NCI-H1105 treated with DMSO at 0.1 percent for 48 hours (cell line): ENCODE measurements at places on chromosomes 16 and 17.

DNA sequence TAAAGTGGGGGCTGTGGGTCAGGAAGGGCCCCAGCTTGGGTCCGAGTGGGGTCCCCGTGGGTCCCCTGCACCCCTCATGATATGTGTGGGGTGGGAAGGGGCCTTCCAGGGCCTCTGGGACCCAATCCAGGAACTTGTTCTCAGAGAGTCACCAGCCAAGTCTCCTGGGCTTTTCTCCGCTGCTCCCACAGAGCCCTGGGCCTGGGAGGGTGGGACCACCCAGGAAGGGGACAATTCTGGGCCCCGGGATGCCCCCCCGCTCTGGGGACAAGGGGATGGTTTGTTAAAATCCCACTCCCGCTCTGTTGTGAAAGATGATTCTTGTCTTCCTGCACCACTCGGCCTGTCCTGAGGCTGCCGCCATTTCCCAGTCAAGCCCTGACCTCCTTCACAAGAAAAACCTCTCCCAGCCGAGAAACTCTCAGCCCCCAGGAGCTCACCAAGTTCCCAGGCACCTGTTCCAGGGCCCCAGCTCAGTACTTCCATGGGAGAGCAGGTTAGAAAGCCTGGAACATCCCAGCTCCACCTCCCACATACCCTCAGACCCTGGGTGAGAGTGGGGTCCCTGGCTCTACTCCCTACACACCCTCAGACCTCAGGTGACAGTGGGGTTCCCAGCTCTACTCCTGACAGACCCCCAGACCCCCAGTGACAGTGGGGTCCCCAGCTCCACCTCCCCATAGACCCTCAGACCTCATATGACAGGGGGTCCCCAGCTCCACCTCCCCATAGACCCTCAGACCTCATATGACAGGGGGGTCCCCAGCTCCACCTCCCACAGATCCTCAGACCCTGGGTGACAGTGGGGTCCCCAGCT lies 75.1 kb downstream of the METRNL start:
- DNase-seq = no peak

- peak; percentile 96 for DNase-seq
These were observed 492.2 kb downstream of the KCNJ2 start for GRCh38 chr17:70661342-70662222.

GRCh38 chr17:40938981-40939380 lies 1.5 kb upstream of the KRT23 start:
- DNase-seq = no peak

DNA sequence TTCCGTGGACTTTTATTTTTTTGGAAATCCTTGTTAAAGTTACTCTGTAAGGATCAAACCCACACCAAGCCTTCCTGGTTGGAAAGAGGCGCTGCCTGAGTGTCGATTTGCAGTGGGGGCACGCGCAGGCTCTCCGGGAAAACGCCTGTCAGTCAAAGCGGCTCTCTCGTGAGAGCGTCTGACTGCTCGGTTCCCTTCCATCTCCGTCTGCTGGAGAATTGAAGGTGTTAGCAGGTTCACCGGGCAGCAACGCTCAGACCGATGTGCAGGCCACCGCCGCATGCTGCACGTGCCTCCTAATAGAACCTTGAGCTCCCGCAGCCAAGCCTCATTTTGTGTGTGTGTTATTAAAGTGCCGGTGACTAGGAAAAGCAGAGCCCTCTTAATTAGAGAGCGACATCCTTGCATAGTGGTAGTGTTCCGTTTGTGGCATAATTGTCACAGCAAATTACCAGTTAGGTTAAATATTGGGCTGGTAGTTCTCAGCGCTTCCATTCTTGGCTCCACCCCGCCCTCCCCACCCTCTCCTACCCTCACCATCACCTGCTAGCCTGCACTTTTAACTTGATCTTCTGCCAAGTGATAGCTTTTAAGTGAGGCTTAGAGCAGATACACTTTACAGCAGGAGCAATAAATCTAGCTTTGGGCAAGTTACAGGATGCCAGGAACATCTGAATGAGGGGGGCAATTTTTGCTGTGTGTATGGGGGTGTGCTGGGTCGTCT lies 75.5 kb downstream of the RPA1 start:
- DNase-seq = peak; percentile 89

- DNase-seq = no peak
These were observed 70.9 kb upstream of the SOX9 start for GRCh38 chr17:72049914-72050313.

GRCh38 chr16:66443269-66443652 lies 16.2 kb downstream of the BEAN1 start:
- no peak for DNase-seq

- DNase-seq = no peak
These were observed 4.0 kb downstream of the CIAO2B start for GRCh38 chr16:66930189-66930588.

GRCh38 chr17:76697702-76698465 lies 12.9 kb downstream of the MXRA7 start:
- no peak for DNase-seq

DNA sequence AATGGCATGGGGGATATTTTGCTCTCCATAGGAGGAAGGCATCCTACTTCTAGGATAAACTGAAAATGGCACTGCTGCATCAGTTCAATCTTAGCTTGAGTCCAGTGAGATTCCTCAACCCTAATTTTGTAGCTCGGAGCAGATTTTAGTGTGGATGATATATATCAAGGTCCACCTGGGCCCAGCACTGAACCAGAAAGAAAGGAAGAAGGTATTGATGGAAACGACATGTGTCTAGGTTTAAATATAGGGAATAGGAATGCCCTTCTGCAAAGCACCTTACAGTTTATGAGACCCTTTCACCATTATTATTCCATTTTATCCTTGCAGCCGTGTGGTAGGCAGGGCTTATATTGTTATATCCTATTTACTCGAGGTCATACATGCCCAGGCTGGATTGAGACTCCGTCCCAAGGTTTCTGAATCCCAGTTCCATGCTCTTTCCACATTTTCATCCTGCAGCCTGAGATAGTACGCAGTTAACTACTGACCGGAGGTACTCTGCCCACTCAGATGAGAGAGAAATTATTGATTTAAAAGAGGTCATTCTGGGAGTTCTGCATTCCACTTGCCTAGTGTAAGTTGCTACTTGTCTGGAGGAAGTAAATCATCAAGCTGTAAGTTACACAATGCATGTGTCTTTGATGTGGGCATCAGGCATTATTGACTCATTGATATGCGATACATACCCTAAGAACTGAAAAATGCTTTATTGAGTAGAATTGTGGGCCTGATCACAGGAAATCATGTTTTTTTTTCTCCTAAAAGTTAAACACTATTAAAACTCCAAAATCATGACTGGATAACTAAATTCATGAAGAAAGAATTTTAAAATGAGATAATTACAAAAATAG lies 10.1 kb downstream of the KRT39 start:
- no peak for DNase-seq

GRCh38 chr17:75091855-75092327 lies 4.1 kb downstream of the SLC16A5 start:
- no peak for DNase-seq

DNA sequence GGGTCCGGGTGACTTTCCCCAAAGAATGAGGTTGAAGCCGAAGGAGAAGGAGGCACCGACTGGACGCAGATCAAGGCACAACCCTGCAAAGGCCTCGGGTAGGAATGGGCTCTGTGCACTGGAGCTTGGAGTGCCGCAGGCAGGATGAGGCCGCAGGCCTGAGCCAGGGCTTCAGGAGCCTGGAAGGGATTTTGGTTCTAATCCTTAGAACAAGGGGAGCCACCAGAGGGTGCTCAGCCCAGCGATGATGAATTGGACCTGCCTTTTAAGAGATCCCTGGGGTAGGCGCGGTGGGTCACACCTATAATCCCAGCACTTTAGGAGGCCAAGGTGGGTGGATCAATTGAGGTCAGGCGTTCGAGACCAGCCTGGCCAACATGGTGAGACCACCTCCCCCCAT lies 8.1 kb downstream of the CIBAR2 start:
- no peak for DNase-seq

DNA sequence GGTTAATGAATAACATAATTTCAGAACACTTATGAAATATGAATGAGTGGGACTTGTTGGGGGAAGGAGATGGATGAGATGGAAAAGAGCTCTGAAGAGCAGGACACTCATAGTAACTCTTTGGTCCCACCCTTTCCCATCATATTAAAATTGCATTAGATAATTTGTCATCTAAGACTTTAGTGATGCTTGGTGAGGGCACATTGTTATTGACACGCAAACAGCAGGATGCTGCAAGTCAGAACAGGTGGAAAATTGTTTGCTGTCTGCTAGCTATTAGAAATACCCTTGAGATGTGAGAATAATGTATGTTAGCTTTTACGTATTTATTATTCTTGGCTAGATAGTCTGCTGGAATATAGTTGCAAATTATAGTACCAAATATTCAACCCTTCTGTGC lies 75.7 kb downstream of the TANC2 start:
- DNase-seq = peak; percentile 88
